SW 1271 (cell line): ENCODE measurements at places on chromosomes 3 and 15.

- no peak for DNase-seq
Measured at GRCh38 chr15:60751985-60752952, 273.3 kb upstream of the ICE2 start.

- DNase-seq = no peak
Measured at GRCh38 chr3:169966951-169967915, 626 bp downstream of the SEC62 start.

GRCh38 chr15:81776976-81777375 lies 268.8 kb downstream of the MEX3B start:
- DNase-seq = no peak

GRCh38 chr3:148518520-148518919 lies 179.2 kb upstream of the AGTR1 start:
- no peak for DNase-seq

DNA sequence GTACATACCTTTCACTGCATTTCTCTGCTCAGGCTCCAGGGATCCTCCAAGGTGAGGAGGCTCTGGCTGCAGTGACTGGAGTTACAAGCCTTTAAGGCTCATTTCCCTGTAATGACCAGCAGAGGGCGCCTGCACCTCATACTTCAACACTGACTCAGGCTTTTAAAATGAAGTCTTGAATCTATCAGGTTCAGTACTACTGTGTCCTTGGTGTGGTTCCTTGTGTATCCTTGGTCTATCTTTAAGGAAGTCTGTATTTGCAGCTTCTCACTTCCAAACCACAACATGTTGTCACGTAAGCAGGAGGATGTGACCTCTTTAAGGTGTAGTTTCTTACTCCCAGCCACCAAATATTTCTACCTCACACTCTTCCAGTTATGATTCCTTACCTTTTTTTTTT lies 122.5 kb upstream of the ZBED2 start:
- peak; percentile 87 for DNase-seq

GRCh38 chr3:179961703-179962078 lies 75.0 kb downstream of the PEX5L start:
- no peak for DNase-seq

DNA sequence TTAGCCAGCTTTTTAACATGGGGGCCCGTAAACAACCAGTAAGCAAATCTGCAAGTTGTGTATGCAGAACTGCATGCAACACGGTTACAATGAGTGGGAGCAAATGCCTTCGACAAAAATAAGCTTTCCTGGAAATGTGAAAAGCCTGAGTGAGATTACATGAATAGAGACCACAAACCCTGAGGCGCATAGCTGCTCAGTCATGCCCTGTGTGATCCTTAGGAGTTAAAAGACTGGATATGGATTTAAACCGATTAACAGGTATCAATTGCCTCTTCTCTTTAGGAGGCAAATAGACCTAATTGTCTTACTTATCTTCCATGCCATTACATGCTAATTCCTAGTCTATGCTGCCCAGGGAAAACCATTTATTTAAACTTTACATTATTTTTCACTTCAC lies 810.3 kb downstream of the ROBO1 start:
- no peak for DNase-seq

GRCh38 chr3:14706096-14706495 lies 31.2 kb downstream of the C3orf20 start:
- no peak for DNase-seq

DNA sequence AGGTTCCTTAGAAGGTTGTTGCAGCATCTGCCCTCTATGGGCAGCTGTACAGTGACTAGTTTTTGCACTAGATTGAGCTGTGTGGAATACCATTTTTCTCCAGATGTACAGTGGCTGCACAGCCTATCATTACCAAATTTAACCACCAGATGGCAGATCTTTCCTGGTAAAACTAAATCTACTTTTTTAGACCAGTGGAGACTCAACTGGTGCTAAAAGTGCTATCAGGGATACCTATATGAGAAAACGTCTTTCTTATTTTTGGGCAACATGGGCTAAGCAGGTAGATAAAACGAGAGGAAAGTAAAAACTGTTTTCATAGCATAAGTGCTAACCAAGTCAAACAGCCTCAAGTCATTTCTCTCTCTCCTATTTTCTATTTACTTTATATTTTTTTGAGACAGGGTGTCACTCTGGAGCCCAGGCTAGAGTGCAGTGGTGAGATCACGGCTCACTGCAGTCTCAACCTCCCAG lies 21.2 kb downstream of the IGSF10 start:
- peak; percentile 71 for DNase-seq

DNA sequence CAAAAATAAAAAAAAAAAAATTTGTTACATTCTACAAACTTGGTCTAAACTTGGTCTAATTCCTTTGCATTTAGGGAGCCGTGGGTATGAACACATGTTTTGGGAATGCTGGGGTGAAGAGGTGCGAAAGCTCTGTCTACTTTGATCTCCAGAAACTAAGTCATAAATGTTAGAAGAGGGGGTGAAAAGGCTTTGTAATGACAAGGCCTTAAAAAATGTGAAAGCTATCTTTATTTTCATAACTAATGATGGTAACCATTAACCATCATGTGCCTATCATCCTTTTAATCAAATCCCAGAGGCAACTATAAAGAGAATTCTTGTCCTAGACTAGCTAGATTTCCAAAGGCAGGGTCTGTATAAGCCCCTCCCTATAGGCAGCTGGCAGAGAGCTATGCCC lies 60.9 kb downstream of the PRICKLE2 start:
- no peak for DNase-seq
